ENCODE measurements at places on chromosomes 7 and 10. TPM values are rescaled to one million over a fixed set of nuclear protein-coding genes. Genes with fewer than 3 reads are reported as not detected.

- no peaks in the 10 kb centered on the region for H3K27me3 ChIP-seq
- no peak overlapping the region for H3K27ac ChIP-seq
- no peaks in the 10 kb centered on the region for H3K4me1 ChIP-seq
- H3K4me3 ChIP-seq: no peak overlapping the region
- no peaks in the 10 kb centered on the region for H3K36me3 ChIP-seq
- DNase-seq: no peak
Measured at GRCh38 chr10:120548210-120548609, 91.2 kb downstream of the PLPP4 start.

- H3K27me3 ChIP-seq: no peaks in the 10 kb centered on the region
- no peak for DNase-seq
- H3K36me3 ChIP-seq: peaks cover 3% of the 10 kb centered on the region
Measured at GRCh38 chr7:1930381-1931065, 260.4 kb downstream of the ELFN1 start.

DNA sequence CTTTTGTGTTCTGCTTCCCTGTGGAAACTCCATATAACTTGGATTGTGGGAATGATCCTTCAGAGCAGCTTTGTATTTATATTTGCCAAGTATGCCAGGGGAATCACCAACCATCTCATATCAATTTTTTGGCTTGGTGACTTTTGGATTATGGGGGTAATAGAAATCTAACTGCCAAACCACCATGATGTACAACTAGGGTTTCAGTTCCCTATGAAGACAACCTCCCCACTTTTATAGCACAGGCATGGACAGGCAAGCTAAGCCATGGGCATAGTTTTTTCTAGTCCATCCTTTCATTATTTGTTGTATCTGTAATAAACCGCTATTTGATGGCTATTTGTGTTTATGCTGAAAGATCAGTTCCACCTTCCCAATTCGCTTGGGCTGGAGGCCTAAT, 17.7 kb downstream of the NPY start:
- peaks cover 7% of the 10 kb centered on the region for H3K4me1 ChIP-seq
- H3K27me3 ChIP-seq: no peaks in the 10 kb centered on the region
- no peak overlapping the region for H3K27ac ChIP-seq
- no peak overlapping the region for H3K4me3 ChIP-seq

- no peaks in the 10 kb centered on the region for H3K36me3 ChIP-seq
- no peaks in the 10 kb centered on the region for H3K4me1 ChIP-seq
- no peak for DNase-seq
Measured at GRCh38 chr7:36821617-36822016, 97.3 kb upstream of the AOAH start.

GRCh38 chr10:132926777-132927650, 15.4 kb downstream of the CFAP46 start:
- H3K36me3 ChIP-seq: no peaks in the 10 kb centered on the region
- H3K27me3 ChIP-seq: no peaks in the 10 kb centered on the region
- H3K27ac ChIP-seq: no peak overlapping the region
- no peak overlapping the region for H3K4me3 ChIP-seq

DNA sequence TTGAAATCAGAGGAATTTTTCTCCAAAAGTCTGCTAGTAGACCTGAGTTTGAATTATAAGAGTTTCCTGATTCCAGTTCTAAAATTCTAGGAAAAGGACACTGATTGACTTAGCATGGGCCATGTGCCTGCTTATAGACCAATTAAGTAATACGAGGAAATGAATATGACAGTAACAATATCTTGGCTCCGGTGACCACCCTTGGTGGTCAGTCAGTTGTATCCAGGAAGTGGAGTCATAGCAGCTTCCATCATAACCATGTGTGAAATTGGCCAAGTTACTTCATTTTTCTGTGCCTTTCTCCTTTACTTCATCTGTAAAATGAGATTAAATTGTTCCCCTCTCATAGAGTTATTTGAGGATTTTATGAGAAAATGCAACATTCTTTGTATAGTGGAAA, 66.9 kb downstream of the MTPAP start:
- H3K27ac ChIP-seq: no peak overlapping the region
- no peaks in the 10 kb centered on the region for H3K27me3 ChIP-seq
- no peak overlapping the region for H3K4me3 ChIP-seq
- H3K4me1 ChIP-seq: peaks cover 42% of the 10 kb centered on the region
- no peak for DNase-seq

- no peaks in the 10 kb centered on the region for H3K27me3 ChIP-seq
- no peak overlapping the region for H3K27ac ChIP-seq
Measured at GRCh38 chr10:3635697-3636096, 149.3 kb downstream of the KLF6 start.

DNA sequence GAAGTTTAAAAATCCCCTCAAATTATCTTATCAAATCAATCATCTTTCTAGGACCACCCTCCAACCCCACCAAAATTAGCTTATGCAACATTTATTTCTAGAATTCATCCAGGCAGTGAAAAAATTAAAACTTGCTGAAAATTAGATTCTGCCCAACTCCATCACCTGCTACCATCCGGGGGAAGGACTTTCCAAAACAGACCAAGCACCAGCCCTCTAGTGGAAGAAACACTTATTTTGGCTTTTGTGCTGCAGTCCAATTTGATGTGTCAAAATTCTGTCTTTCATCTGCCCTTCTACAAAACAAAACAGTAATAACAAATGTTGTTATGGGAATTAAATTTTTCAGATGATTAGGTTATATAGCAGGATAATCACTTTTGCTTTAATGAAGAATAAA, 35.1 kb downstream of the GCC1 start:
- no peaks in the 10 kb centered on the region for H3K27me3 ChIP-seq
- no peak overlapping the region for H3K27ac ChIP-seq
- H3K4me1 ChIP-seq: no peaks in the 10 kb centered on the region
- no peak overlapping the region for H3K4me3 ChIP-seq
- H3K36me3 ChIP-seq: no peaks in the 10 kb centered on the region

- H3K27me3 ChIP-seq: no peaks in the 10 kb centered on the region
- no peaks in the 10 kb centered on the region for H3K36me3 ChIP-seq
- no peaks in the 10 kb centered on the region for H3K4me1 ChIP-seq
- H3K4me3 ChIP-seq: no peak overlapping the region
- no peak for DNase-seq
Measured at GRCh38 chr7:131161103-131161502, 166.6 kb upstream of the MKLN1 start.

DNA sequence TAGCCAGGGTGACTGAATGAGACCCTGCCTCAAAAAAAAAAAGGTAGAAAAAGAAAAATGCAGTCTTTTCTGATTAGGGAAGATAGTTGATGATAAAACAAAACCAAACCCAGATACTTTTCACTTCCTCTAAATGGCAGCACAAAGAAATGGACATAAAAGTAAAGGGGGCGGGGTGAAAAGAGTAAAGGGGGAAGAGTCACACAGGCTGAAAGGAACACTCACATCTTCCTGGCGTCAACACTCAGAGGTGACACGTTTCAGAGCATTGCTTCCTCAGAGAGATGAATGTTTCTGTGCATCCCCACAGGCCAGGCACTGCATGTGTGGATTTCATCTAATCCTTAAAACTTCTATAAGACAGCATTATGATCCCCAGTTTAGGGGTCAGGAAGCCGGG, 81.2 kb downstream of the HIPK2 start:
- DNase-seq: peak; percentile 60
- no peaks in the 10 kb centered on the region for H3K27me3 ChIP-seq
- no peaks in the 10 kb centered on the region for H3K36me3 ChIP-seq
- H3K4me3 ChIP-seq: no peak overlapping the region
- peak overlapping the region; percentile 48 for H3K27ac ChIP-seq

GRCh38 chr7:106281585-106282318, 3.0 kb downstream of the NAMPT start:
- peaks cover 10% of the 10 kb centered on the region for H3K4me1 ChIP-seq
- DNase-seq: no peak
- no peak overlapping the region for H3K4me3 ChIP-seq
- no peaks in the 10 kb centered on the region for H3K36me3 ChIP-seq
- no peaks in the 10 kb centered on the region for H3K27me3 ChIP-seq
- H3K27ac ChIP-seq: no peak overlapping the region

GRCh38 chr10:78865931-78866717, 202.6 kb upstream of the ZMIZ1 start:
- no peak for DNase-seq
- H3K27me3 ChIP-seq: peaks cover 7% of the 10 kb centered on the region
- H3K36me3 ChIP-seq: no peaks in the 10 kb centered on the region
- H3K4me3 ChIP-seq: no peak overlapping the region

- no peak overlapping the region for H3K27ac ChIP-seq
- H3K36me3 ChIP-seq: no peaks in the 10 kb centered on the region
- H3K4me1 ChIP-seq: no peaks in the 10 kb centered on the region
- H3K27me3 ChIP-seq: no peaks in the 10 kb centered on the region
Measured at GRCh38 chr10:1308173-1308961, 252.2 kb downstream of the WDR37 start.

DNA sequence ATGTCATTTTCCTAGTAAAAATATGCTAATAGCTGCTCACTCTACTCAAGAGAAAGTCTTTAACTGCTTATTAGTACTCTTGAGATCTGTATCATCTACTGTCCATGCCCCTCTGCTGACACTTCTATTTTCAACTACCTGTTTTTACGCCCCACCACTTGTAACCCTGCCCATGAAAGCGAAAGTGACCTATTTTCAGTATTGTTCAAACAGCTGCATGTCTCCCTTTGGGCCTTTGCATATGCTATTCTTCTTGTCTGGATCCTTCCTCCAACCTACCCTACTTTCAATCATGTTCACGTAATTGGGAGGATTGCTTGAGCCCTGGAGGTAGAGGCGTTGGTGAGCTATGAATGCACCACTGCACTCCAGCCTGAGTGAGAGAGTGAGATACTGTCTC, 1481.3 kb downstream of the GATA3 start:
- DNase-seq: no peak
- H3K27ac ChIP-seq: no peak overlapping the region
- no peaks in the 10 kb centered on the region for H3K27me3 ChIP-seq
- H3K4me1 ChIP-seq: no peaks in the 10 kb centered on the region

- no peak for DNase-seq
- H3K27ac ChIP-seq: no peak overlapping the region
- no peaks in the 10 kb centered on the region for H3K36me3 ChIP-seq
- no peak overlapping the region for H3K4me3 ChIP-seq
- no peaks in the 10 kb centered on the region for H3K27me3 ChIP-seq
Measured at GRCh38 chr10:80457554-80458262, 3.6 kb downstream of the TSPAN14 start.

DNA sequence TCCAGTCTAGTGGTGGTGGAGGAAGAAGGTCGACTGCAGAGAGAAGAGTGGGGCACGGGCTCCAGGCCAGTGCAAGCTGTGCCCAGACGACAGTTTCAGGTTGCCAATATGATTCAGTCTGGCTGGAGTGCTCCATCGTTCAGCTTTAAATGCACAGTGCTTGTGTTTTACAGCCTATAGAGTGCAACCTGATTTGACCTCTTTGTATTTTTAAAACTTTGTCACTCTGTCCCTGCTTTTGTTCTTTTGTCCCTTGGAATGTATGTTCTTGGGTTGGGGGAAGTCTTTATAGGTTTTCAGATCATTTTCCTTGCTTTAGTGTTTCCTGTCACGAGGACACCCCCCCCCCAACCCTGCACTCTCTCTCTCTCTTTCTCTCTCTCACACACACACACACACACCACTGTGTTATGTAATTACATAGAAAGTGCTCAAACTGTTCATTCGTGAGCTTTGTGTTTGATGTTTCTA, 198.0 kb downstream of the CAMK1D start:
- no peak overlapping the region for H3K4me3 ChIP-seq
- H3K27me3 ChIP-seq: no peaks in the 10 kb centered on the region
- H3K27ac ChIP-seq: no peak overlapping the region
- peaks cover 6% of the 10 kb centered on the region for H3K4me1 ChIP-seq
- peaks cover 4% of the 10 kb centered on the region for H3K36me3 ChIP-seq

- no peak for DNase-seq
- H3K4me1 ChIP-seq: no peaks in the 10 kb centered on the region
- no peak overlapping the region for H3K27ac ChIP-seq
- H3K36me3 ChIP-seq: no peaks in the 10 kb centered on the region
- no peak overlapping the region for H3K4me3 ChIP-seq
Measured at GRCh38 chr10:50152792-50153272, 85.1 kb downstream of the WASHC2A start.

DNA sequence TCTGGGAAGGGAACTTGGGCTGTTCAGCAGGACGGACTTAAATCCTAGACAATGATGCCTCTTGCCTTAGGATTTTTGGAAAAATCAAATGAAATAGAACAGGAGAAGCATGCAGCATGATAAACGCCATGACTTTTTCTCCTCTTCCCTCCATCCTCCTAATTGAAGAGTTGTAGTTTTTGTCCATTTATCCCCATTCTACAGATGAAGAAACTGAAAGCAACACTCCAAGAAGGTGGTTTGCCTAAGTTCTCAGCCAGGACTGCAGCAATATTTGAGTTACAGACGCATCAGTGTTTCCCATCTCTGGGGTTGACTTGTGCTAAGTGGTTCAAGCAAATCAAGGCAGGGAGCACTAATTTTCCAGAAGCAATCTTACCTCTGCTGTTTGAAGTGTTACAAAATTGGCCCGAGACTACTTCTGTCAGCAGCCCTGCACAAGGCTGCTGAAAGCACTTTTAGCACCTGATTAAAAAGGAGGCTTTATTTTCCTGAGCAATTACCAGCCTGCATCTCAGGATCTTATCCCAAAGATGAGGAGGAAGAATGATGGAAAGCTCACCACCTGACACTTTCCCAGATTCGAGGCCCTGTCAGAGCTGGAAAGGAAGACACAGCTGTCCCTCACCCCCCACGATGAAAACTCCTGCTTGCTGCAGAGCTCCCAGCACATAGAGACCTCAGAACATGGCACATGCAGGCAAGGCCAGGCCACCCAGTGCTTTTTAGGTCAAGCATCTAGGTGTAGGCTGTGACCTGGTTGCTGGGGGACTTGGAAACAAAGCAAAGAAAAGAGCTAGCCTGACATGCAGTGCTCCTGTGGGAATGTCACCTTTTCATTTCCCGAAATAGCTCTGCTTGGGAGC, 19.7 kb upstream of the C10orf71 start:
- H3K27me3 ChIP-seq: peaks cover 2% of the 10 kb centered on the region
- DNase-seq: no peak
- no peak overlapping the region for H3K27ac ChIP-seq

DNA sequence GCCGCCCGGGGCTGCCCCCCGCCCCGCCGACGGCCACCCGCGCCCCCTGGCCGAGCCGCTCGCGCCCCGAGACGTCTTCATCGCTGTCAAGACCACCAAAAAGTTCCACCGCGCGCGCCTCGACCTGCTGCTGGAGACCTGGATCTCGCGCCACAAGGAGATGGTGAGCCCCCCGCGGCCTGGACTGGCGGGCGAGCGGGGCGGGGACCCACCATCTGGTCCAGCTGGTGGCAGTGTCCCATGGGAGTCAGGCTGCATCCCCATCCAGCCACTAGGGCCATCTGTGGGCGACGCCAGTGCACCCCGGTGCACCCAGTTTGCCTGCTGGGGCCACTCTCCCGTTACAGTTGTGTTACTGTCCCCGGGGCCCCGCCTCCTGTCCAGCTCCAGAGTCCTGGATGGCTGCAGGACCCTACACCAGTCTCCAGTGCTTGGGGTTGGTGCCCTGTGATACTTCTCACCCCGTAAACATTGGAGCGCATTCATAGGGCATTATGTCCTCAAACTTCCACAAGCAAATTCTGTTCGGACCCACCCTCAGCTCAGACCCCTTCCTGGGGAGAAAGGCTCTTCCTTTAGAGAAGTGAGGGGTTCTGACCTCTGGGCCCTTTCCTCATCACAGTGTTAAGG, 672 bp downstream of the LFNG start:
- H3K27ac ChIP-seq: peak overlapping the region; percentile 72
- DNase-seq: peak; percentile 59
- no peaks in the 10 kb centered on the region for H3K27me3 ChIP-seq
- peaks cover 49% of the 10 kb centered on the region for H3K4me1 ChIP-seq
- H3K4me3 ChIP-seq: peak overlapping the region; percentile 97
- H3K36me3 ChIP-seq: no peaks in the 10 kb centered on the region

The KLF14 gene
- 0.27 TPM for total RNA-seq

The TLX1 gene
- total RNA-seq: not detected

The XRCC2 gene
- total RNA-seq: 1.2 TPM

The PSAP gene
- total RNA-seq: 509 TPM

The FAM237B gene
- not detected for total RNA-seq

The GATA3 gene
- 0.49 TPM for total RNA-seq

The ITIH5 gene
- total RNA-seq: not detected

The KIF11 gene
- 2.0 TPM for total RNA-seq

The RAB18 gene
- total RNA-seq: 56.5 TPM

The NRF1 gene
- 49.2 TPM for total RNA-seq

The SPDYE2 gene
- 0.47 TPM for total RNA-seq
